Regular cardiac myocyte (primary cell): ENCODE measurements at places on chromosomes 4 and X. TPM values are rescaled to one million over a fixed set of nuclear protein-coding genes. Genes with fewer than 3 reads are reported as not detected.

ZNF157 gene
- under 0.01 and 0.28 TPM in 2 replicates for total RNA-seq

YIPF7 gene
- not detected in 2 replicates for total RNA-seq

PARM1 gene
- 0.38 and 0.56 TPM in 2 replicates for total RNA-seq

SPANXN3 gene
- not detected in 2 replicates for total RNA-seq

TMEM156 gene
- under 0.01 and 0.58 TPM in 2 replicates for total RNA-seq

NDP gene
- total RNA-seq = 2.3 and 2.5 TPM in 2 replicates

SYTL4 gene
- 5.9 and 18.0 TPM in 2 replicates for total RNA-seq

FHDC1 gene
- total RNA-seq = under 0.01 and 0.19 TPM in 2 replicates

HPGDS gene
- total RNA-seq = 0.28 TPM in 1 of 2 replicates, not detected in the other

TRIM2 gene
- total RNA-seq = 21.7 and 45.4 TPM in 2 replicates

NALF2 gene
- under 0.01 TPM in 2 replicates for total RNA-seq
